ENCODE measurements at places on chromosomes 16 and 17.

- no peak for DNase-seq
Measured at GRCh38 chr17:75124819-75125162, 6.8 kb downstream of the NT5C start.

DNA sequence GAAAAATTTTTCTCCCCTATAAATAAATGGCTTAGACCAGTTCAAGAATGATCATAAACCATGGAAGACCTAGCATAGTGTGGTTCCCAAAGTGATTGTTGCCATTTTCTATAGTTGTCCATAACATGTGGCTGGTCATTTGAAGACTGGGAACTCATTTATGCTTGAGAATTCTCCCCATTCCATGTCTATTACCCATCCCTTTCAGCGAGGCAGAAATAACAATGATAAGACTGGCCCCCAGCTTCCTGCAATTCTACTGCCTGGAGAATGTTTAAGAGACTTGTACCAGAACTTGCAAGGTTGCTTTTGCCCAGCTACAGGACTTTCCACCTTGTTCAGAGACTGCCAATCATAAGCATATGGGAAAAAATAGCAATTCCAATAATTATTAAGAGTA, 146.5 kb upstream of the CDH11 start:
- no peak for DNase-seq

GRCh38 chr16:85986931-85987749, 88.2 kb downstream of the IRF8 start:
- peak; percentile 33 for DNase-seq

DNA sequence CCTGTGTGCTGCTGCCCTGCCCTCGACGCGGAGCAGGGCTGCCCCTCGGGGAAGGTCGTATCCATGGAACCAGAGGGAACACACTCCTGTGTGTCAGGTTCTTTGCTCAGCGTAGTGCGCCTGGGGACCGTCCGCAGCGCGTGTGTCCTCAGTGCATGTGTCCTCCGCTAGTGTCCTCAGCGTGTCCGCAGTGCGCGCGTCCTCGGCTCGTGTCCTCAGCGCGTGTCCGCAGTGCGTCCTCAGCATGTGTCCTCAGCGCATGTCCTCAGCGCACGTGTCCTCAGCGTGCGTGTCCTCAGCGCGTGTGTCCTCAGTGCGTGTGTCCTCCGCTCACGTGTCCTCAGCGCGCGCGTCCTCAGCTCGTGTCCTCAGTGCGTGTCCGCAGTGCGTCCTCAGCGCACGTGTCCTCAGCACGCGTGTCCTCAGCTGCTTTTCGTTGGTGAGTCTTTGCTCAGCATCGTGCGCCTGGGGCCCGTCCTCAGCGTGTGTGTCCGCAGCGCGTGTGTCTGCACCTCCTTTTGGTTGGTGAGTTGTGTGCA, 59.2 kb upstream of the ZNF750 start:
- no peak for DNase-seq

DNA sequence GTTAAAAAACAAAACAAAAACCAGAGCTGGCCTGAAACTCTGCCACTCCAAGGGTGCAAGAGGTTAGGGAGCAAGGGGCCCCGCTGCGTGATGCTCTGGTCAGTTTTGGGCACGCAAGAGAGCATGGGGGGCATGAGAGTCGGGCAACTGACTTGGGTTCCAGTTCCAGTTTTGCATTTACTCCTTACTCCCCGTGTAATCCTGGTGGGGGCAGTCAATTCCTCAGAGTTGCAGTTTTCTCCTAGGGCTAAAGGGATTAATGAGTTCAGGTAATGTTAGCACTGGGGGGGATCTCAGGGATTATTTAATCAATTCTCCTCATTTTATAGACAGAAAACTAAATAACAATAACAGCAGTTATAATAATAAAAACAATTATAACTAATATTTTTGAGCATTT, 72.9 kb upstream of the PMFBP1 start:
- DNase-seq = no peak

- peak; percentile 45 for DNase-seq
Measured at GRCh38 chr17:18235743-18236256, 10.4 kb downstream of the LLGL1 start.

GRCh38 chr17:37045351-37045922, 96.7 kb downstream of the AATF start:
- no peak for DNase-seq

- no peak for DNase-seq
Measured at GRCh38 chr17:8480011-8480976, 44.6 kb downstream of the NDEL1 start.

- no peak for DNase-seq
Measured at GRCh38 chr16:25011891-25012514, 3.2 kb downstream of the ARHGAP17 start.

GRCh38 chr16:17367923-17368322, 102.8 kb downstream of the XYLT1 start:
- no peak for DNase-seq

DNA sequence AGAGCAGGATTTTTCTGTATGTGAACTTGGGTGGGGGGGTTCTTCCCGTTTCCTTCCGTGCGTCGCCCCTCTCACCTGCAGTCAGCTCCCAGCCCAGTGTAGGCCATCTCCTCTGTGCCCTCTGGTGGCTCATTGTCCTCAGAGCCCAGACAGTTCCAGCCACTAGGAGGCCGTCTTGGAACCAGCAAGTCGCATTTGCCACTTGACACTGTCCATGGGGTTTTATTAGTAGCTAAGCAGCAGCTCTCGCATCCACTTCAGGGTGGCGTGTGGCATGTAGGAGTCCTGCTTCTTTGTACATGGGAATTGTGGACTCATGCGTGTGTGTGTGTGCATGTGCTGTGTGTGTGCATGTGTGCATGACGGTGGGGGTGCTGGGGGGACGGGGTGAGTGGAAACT, 74.0 kb downstream of the SEC14L1 start:
- no peak for DNase-seq

GRCh38 chr17:31068291-31068690, 26.5 kb upstream of the NF1 start:
- peak; percentile 34 for DNase-seq

- DNase-seq = no peak
Measured at GRCh38 chr17:77327566-77328464, 187.0 kb downstream of the SEC14L1 start.

DNA sequence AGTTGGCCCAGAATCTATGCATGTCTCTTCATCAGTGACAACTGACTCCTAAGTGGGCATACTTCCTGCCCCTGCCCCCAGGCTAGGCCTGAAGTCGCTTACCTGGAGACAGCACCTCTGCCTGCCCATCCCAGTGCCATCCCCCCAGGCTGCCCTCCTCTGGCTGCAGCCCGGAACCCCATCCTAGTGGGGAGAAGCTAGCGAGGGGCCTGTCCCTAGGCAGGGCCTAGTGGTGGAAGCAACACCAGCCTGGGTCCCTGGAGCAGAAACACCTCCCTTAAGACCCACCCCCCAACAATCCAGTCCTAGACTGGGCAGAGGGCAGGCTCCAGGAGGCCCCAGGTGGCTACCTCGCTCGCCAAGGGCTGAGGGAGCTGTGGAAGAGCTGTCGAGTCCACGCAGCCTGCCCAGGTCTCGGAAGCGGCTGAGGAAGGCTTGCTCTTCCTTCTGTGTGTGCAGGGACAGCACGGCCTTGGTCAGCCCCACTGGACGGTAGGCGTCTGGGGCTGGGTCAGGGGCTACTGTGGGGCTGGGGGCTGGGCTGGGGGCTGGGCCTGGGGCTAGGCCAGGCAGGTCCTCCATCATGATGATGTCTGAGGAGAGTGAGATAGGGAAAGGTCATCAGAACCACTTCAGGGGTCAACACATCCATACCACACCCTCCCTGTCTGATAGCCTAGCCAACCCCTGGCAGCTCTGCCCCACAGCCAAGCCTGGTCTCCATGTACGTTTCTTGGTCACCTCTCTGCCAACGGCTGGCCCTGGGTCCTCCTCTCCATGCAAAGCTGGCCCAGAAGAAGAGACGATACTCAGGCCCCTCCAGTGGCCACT, 7.6 kb downstream of the PER1 start:
- no peak for DNase-seq

- DNase-seq = no peak
Measured at GRCh38 chr17:6667516-6667915, 16.0 kb downstream of the C17orf100 start.

- DNase-seq = no peak
Measured at GRCh38 chr16:68493412-68494070, 45.2 kb upstream of the SMPD3 start.

- DNase-seq = peak; percentile 43
Measured at GRCh38 chr17:36089888-36090836, at the start of gene CCL3. TSS of gene CCL3 (minus strand) at chr17:36090143. CDS start at chr17:36090058, 85 bp downstream.

DNA sequence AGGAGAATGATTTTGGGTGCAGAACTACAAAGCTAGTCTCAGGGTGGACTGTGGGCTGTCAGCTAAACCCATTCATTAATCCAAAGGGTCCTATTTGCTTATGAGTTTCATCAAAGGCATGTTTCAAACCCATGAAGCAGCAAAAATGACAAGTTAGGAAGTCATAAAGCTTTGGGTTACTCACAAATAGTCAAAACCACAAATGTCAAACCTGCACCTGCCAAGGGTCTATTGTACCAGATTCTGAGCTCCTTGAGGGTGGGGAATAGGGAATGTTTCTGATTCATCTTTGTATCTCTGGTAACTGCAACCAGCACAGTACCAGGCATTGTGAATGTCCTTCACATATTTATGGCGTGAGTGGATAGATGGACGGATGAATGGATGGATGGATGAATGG, 317.7 kb downstream of the MAF start:
- no peak for DNase-seq

DNA sequence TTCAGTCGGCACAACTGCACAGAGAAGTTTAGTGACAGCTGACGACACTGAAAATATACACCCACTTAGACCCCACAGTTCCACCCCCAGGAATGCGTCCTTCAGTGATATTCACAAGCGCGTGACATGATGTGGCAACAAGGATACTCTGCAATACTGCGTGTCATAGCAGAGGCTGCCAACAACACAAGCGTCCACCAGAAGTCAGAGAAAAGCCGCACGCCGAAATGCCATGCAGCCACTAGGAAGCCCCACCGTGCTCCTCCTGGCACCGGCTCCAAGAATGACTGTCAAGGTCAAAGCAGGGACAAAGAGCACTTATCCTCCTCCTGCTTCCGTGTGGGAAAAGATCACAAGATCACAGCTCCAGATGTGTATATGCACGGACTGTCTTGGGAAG, 3.5 kb downstream of the ATP2A3 start:
- no peak for DNase-seq

- DNase-seq = no peak
Measured at GRCh38 chr17:45130681-45131615, 1.4 kb downstream of the PLCD3 start.

DNA sequence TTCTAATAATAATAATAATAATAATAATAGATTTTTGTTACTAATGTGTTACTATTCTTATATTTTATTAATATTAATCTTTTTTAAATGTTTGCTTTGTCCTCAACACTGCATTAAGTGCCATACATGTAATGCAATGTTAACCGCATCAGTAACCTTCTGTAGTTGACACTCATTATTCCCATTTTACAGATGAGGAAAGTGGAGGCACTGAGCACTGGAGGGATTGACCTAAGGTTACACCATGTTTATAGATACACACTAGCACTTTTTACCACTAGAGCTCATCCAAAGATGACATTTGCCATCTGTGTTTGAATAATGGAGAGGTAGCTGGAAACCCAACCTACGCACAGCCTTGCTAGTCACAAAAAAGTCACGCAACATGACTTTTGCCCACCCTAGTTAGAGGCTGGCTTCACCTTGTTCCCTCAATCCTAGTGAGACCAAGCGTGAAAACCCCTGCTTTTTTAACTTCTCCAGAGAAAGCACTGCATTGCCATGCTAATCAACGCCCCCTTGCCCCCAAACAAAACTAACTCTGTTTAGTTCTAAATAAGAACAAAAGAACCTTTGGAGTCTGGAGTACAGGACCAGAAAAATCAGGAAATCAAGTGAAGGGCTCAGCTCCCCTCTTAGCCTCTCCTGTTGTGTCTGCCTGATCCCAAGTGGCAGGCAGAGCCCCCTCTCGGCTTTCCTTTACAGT, 2.3 kb downstream of the ARSG start:
- DNase-seq = no peak

DNA sequence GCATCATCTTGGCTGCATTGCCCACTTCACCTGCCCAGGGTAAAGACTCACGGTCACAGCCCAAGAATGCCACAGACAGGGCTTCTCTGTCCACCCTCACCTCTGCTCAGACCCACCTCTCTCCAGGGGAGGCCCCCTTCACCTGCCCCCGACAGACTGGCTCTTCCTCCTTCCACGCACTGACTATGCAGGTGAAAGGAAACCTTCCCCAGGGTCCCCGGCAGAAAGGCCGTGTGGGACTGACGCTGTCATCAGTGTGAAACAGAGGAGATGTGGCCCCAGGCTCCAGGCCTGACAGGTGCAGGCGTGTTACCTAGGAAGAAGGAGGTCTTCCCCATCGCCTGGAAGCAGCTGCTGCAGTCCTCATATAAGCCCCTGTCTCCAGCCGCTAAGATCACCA, 9.3 kb upstream of the ROGDI start:
- DNase-seq = no peak

DNA sequence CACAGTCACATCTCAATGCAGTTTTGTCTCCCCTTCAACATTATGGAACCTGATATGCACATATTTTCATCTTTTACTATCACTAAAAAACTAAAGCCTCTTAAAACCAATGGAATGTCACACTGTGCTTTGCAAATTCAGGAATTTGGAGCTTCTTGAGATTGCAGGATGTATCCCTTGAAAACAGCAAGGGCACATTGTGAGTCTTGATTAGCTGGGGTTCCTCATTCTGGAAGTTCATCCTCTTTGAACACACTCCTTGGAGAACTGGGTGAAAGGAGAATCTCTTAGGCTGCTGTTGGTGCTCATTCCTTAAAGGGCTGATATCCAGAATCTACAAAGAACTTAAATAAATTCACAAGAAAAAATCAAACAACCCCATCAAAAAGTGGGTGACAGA, 21.1 kb upstream of the MYOCD start:
- DNase-seq = no peak

- no peak for DNase-seq
Measured at GRCh38 chr16:20853143-20853542, 46.8 kb downstream of the REXO5 start.

DNA sequence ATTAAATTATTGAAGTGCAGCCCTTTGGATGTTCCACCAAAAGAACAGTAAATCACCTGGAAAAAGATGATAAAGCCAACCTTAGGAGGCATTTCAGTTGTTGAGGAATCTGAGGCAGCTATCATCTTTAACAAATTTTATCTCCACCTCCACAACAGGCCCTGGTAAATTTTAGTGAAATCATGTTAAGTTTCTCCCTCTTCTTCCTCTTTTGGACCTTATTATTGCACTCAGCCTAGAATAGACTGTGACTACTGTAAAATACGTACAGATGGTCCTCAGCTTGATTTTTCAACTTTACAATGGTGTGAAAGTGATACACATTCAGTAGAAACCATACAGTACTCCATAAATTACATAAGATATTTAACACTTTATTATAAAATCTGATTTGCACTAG, 90.3 kb downstream of the USP32 start:
- DNase-seq = no peak
